ENCODE measurements at places on chromosomes 11 and 22.
A peak's percentile ranks its signal among the peaks of the same experiment; 100 is the strongest.

DNA sequence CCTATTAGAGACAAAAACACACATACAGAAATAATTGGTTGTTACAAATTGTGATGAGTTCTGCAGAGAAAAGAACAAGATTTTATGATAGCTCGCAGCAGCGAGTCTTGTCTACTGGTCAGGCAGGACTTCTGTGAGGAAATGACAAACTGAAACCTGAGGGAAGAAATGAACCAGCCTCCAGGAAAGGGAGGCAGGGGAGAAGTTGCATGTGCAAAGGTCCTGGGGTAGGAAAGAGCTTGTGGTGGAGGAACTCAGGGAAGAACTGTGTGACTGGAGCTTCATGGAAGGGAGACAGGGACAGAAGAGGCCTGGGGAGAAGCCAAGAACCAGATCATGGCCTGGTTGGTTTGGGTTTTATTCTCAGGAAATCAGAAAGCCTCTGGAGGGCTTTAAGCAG is 9.2 kb upstream of the RAB1B start:
- no peak for DNase-seq

DNA sequence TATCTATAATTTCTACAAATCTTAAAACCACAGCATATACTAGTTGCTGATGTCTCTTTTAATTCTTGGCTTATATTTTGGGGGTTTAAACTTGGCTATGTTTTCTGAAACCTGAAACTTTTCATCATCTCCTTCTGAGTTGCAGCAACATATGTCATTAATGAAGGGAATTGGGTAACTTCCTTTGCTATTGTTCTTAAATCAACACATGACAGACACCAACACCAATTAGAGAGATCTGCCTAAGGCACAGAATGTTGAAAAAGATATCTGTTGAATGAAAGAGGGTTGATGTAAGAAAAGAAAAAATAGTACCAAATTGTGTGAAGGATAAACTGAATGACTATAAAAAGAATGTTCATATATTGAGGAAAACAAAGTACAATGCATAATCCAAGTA is 10.3 kb upstream of the GAS2 start:
- DNase-seq: no peak

DNA sequence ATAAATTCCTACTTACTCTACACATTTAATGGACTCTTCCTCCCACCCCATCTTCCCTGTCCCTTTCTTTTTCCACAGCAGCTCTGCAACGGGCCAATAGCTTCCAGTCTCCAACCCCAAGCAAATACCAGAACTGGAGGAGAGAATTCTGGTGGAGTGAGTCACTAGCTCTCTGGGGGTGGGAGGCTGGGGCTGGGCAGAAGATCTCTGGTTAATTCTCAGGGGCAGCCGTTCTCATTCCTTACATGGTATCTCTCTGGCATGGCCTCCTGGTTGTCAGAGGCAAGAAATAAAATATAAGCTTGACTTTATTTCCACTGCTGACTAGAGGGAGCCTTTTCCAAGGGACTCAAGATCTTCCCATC is 90.4 kb upstream of the PARVA start:
- no peak for DNase-seq

GRCh38 chr11:130121445-130121978 is 38.1 kb upstream of the ST14 start:
- peak; percentile 53 for DNase-seq

DNA sequence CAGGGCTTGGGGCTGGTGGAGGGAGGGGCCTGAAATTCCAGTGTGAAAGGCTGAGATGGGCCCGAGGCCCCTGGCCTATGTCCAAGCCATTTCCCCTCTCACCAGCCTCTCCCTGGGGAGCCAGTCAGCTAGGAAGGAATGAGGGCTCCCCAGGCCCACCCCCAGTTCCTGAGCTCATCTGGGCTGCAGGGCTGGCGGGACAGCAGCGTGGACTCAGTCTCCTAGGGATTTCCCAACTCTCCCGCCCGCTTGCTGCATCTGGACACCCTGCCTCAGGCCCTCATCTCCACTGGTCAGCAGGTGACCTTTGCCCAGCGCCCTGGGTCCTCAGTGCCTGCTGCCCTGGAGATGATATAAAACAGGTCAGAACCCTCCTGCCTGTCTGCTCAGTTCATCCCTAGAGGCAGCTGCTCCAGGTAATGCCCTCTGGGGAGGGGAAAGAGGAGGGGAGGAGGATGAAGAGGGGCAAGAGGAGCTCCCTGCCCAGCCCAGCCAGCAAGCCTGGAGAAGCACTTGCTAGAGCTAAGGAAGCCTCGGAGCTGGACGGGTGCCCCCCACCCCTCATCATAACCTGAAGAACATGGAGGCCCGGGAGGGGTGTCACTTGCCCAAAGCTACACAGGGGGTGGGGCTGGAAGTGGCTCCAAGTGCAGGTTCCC is at the start of gene APOC3:
Gene APOC3, plus strand, starts transcription at position 383 of the 659 bp plus-strand sequence. CDS start 676 bp downstream, outside the sequence.
- peak; percentile 13 for DNase-seq

- peak; percentile 61 for DNase-seq
Measured at GRCh38 chr11:71080239-71081097, 171.9 kb downstream of the SHANK2 start.

DNA sequence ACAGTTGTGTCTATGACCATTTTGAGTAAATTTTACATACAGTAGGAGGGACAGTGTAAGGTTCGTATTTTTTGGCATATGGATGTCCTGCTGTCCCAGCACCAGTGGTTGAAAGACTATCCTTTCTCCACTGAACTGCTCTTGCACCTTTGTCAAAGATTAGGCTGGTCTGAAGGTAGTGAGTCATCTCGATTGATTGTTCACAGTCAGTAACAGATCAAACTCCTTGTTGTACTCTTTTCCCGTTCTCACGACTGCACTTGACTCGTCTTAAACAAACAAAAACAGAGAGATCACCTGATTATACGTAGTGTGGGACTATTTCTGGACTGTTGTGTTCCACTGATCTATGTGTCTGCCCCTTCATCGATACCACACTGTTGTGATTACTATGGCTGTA is 77.1 kb downstream of the DGCR2 start:
- DNase-seq: no peak

DNA sequence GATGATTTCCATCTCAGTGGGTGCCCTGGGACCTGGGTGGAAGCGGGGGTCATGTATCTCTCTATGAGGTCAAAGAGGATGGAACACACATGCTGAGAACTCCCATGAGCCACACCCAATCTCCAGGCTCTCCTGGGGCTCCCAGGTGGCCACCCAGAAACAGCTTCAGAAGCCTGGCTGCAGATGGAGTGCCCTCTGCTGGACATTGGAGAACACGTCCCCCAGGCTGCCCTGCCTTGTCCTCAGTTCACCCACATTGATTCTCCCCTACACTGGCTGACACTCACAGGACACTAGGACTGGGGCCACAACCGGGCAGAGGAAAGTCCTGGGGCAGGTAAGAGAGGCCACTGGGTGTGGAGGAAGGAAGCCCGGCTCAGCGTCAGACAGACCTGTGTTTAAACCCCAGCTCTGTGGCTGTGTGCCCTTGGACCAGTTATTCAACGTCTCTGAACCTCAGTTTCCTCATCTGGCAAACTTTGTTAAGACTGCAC is 4.5 kb upstream of the NOL12 start:
- no peak for DNase-seq

DNA sequence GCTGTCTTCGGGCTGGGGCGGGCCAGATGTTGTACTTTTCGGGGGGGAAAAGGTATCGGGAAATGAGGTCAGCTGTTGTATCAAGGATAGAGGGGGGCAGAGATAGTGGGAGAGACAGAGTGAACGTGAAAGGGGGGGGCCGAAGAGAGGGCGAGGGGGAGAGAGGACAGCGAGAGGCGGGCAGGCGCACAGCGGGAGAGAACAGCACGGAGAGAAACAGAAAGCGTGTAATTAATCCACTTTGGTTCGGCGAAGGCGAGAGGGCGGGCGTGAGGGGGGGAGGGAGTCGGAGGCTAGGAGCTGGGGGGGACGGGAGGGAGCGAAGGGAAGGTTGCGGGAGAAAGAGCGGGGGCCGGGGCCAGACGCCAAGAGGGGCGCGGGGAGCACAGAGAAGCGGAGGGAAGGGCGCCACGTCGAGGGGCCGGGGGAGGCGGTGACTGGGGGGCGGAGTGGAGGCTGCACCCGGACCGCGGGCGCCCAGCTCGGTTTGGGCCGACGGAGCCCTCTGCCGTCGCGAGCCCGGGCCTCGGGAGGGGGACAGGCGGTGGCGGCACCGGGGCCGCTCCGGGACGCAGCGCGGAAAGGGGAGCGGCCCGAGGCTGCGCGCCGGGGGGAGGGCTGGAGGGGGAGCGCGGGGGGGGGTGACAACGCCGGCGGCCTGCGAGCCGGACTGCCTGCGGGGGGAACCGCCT is 612 bp downstream of the IGF2 start:
- DNase-seq: no peak

DNA sequence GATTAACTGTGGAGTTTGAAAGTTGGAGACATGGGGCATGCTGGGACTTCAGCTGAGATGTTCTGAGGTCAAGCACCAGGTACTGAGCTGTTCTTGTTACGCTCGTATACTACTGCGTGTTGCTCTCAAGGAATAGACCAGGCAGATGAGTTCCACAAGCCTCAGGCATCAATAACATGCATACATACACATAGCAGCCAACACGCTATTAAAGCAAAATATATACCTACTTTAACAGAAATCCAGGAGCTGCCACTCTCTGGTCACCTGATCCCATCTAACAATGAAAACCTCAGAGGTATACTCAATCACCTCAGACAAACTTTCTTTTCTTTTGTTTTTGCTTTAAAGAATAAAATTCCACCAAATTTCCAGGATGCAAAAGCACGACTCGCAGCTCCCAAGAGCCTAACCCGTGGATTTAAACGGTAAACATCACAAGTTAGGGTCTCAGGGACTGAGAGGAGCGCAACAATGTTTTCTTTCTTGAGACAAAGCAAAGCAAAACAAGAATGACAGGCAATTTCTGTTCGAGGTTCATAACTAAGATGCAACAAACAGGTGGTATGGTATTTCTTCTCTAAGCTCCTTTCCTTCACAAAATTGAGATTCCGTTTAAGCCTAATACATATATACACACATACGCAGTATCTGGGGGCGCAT is 16.5 kb downstream of the BLID start:
- peak; percentile 66 for DNase-seq

GRCh38 chr11:23789200-23789853 is 707.5 kb upstream of the LUZP2 start:
- no peak for DNase-seq

- no peak for DNase-seq
Measured at GRCh38 chr22:37627545-37627944, 11.9 kb upstream of the SH3BP1 start.

- DNase-seq: no peak
Measured at GRCh38 chr22:29700206-29700899, 19.4 kb upstream of the CABP7 start.

DNA sequence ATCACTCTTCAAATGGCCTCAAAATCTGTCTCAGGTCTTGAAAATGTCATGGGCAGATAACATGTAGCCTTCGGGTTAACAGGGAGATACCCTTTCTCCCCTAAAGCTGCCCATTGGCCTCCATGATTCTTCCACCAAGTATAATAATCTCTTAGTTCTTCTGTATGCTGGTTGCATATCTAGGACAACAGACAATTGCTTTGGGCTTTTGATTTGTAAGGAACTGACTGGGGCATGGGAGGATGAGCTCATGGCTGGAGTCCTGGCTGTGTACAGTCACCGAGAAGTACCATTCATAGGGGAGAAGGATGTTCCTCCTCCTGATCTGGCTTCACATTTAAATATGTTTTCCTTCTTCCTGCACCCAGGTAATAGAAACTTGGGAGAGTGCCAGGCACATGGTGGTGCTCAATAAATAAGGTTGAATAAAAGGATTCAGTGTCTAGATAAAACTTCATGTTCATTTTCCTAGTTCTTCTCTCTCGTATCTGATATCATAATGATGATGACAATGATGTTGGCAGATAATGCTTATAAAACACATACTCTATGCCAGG is 2.8 kb upstream of the AMPD3 start:
- no peak for DNase-seq

DNA sequence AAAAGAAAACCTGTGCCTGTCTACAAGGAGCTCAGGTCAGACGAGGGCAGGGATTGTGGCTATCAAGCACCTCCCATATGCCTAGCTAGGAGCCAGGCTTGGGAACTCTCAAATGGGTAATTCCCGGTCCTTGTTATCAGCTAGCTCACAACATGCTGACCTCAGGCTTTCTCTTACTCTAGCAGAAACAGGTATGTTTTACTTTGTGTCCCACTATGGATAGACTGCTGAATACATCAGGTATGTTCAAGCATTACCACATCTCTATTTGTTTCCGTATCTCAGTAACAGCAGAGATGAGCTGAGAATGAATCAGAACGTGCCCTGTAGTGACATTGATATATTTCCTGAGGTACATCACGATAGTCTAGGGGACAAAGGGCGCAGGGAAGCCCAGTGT is 29.4 kb downstream of the SHISA8 start:
- no peak for DNase-seq

DNA sequence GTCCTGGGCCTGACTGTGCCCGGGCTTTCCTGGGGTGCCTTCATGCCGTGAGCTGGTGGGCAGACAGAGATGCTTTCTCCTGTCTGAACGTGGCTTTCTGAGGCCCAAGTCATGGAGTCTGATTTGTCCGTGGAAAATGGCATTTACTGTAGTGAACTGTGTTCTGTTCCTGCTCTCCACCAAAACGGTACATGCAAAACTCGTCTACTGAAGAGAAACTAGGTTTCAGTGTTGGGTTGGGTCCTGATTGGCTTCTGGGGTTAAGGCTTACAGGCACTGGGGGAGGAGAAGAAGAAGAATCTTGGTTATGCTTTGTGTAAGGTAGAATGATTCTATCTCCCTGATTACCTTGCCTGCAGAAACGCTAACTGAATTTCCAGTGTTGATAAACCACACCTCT is 541.7 kb downstream of the NTM start:
- DNase-seq: no peak

- DNase-seq: no peak
Measured at GRCh38 chr11:7600205-7600775, 73.0 kb downstream of the CYB5R2 start.

Data from muscle of back (tissue), 13 donors.